Non-pigmented ciliary epithelial cell (primary cell): ENCODE measurements at places on chromosomes 4 and X.

- DNase-seq, result no peak
Measured at GRCh38 chr4:184850018-184850417, 24.2 kb upstream of the ACSL1 start.

GRCh38 chr4:124940387-124940786, 227.9 kb upstream of the ANKRD50 start:
- peak; percentile 96 for DNase-seq

DNA sequence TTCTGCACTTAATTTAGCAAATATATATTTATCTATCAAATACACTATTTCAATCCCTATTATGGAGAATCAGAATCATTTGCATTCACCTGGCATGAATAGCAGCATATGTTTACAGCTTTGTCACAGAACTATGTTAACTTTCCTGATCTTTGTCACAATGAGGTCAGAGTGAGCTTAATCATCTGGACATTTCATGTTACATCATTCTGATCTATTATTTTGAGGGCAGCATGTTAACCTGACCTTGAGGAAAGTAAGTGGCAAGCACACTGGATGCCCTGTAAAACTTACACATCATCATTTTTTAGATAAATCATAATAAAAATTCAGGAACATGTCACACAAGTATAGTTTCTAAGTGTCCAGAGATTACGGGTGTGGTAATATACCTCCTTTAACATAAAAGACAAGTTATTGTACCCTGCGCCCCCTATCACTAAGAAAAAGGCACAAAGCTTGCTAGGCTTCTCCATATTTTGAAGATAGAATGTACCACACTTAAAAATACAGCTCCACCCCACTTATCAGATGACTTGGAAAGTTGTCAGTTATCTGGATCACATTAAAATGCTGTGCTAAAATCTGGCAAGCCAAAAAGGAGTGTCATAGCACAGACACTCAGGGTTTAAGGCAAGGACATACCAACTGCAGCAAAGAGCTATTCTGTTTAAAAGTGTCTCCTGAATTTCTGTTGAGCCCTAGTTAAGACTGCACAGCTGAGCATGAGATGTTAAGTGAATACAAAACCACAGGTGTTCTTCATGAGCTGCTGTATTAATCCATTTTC, 182.7 kb upstream of the FAT4 start:
- no peak for DNase-seq

- no peak for DNase-seq
Measured at GRCh38 chr4:80231180-80231579, 33.9 kb downstream of the PRDM8 start.

DNA sequence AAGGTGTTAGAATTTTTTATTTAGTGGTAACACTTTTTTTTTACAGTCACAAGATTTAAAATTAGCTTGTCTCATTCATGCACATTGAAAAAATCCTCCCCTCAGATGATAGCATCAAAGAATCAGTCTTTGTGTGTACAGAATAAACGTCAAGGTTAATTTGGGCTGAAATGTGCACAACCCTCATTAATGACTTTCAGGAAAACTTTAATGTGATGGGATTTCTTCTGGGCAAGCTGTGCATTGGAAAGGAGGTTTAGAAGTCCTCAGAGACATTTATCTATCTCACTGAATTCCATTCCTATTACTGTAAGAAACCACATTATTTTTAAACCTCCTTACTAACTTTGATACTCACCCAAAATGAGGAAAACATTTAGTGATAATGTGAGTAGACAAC, 88.2 kb upstream of the TECRL start:
- no peak for DNase-seq
